Cardiac muscle cell (in vitro differentiated cells and primary cell): ENCODE measurements at places on chromosomes 16 and 17.

GRCh38 chr17:60792250-60792898, 114.7 kb downstream of the BCAS3 start:
- DNase-seq: no peak

DNA sequence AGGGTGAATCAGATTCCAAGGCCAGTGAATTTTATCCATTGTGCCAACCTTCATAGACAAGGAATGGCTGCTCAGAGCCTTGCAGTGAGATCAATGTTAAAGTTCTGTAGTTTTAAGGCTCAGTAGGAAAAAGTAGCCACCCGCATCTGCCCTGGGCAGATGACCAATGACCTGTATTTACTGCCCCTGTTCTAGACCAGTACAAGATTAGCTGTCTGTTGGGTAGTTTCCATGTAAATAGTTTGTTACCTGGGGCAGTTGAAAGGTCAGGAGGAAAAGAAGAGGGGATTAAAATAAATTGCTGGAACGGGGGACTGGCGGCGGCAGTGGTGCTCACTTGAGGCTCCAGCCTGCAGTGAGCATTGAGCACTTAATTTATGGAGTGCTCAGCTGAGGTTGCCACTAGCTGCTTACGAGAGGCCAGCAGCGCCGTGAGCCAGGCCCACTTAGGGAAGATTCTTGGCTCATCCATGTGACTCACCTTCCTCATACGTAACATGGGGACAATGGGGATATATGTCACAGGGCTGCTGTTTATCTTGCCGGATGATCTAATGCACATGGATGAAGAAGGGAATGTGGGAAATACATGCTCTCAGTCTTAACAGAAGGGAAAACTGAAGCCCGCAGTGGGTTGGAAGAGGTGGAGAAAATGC, 10.7 kb upstream of the NOS2 start:
- DNase-seq: no peak

- no peak for DNase-seq
Observed at GRCh38 chr17:10547351-10547750, 2.1 kb downstream of the MYH2 start.

- DNase-seq: no peak
Observed at GRCh38 chr16:10776280-10776679, 32.6 kb downstream of the NUBP1 start.

- DNase-seq: peak; percentile 5
Observed at GRCh38 chr17:52648995-52649394, 490.5 kb upstream of the CA10 start.

GRCh38 chr16:11963706-11964105, 1.3 kb upstream of the TNFRSF17 start:
- no peak for DNase-seq

GRCh38 chr17:66549311-66549704, 246.9 kb downstream of the PRKCA start:
- peak; percentile 72 for DNase-seq

GRCh38 chr16:10121491-10121890, 60.7 kb downstream of the GRIN2A start:
- DNase-seq: no peak
